ENCODE measurements at places on chromosomes 3 and 15. TPM values are rescaled to one million over a fixed set of nuclear protein-coding genes. Genes with fewer than 3 reads are reported as not detected.

DNA sequence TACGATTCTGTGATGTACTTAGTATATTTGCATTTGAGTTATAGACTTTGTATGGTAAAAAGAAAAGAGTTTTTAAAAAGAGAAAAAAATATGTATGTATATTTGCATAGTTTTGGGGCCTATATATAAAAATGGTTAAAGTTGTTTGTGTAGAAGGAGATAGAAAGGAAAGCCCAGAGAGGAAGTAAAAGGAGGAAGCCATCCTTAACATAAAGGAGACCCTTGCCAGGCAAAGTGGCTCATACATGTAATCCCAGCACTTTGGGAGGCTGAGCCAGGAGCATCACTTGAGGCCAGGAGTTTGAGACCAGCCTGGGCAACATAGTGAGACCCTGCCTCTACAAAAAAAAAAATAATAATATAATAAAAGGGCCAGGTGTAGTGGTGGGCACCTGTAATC is 8.4 kb downstream of the SNAP23 start:
- DNase-seq: no peak

Gene QRICH1
- 33.4 TPM for total RNA-seq

Gene NLGN1
- not detected for total RNA-seq

GRCh38 chr3:171744158-171744741 is 66.0 kb downstream of the PLD1 start:
- DNase-seq: no peak

Gene RASL12
- 0.15 TPM for total RNA-seq

Gene PPCDC
- 5.4 TPM for total RNA-seq

Gene GOLGA6L7
- not detected for total RNA-seq

Gene SPG11
- 40.6 TPM for total RNA-seq

Gene AHSG
- total RNA-seq: 763 TPM

DNA sequence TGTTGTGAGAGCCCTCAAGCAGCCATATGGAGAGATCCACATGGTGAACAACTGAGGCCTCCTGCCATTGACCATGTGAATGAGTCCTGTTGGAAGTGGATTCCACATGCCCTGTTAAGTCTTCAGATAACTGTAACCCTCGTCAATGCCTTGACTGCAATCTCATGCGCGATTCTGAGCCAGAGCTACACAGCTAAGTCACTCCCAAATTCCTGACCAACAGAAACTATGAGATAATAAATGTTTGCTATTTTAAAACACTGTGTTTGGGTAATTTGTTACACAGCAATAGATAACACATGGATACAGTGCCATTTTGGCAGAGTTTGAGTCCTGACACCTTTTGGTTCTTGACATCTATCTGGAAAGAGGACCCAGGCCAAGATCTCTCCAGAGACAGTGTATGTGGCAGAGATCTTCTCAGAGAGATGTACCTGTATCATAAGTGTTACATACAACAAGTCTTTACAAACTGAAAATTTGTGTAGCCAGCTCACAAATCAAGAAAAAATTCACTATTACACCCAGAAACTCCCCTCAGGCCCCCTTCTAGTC is 34.5 kb upstream of the BNC1 start:
- DNase-seq: no peak

DNA sequence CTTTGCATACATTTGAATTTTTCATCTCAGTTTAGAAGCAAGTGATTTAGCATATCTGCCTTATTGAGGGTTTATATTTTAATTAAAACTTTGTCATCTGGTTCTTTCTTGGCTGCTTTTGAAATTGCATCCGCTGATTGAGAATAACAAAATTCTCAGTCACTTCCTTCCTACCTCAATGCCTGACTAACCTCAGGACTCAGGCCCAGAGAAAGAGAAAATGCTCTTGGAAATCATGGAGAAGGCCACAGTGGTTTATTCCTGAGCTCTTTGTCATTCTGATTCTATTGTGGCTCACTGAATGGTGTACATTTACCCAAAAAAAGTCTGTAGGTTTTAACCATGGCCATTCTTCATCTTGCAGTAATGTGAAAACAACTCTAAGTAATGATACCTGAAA is 533.9 kb downstream of the TBL1XR1 start:
- no peak for DNase-seq

DNA sequence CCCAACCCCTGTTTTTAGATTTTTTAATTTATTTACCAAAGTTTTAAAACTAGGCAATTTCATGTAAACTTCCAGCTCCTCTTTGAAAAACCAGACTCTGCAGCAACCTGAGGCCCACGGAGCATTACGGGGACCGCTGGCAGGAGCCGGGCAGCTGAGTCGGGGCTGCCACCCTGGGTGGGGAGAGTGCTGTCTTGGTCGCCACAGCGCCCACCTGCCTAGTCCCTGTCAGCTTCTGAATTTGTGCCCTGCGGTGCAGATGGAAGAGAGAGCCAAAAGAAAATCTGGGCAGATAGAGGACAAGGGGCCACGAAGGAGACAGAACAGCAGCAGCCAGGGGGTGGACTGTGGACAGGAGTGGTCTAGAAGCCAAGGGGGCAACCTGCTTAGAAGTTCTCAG is 34.6 kb downstream of the PXYLP1 start:
- DNase-seq: no peak

Gene SLC24A1
- total RNA-seq: 5.9 TPM

Gene SLC12A1
- total RNA-seq: not detected

Gene ABI3BP
- total RNA-seq: 2.6 TPM

- no peak for DNase-seq
These were observed 18.7 kb upstream of the BCL2A1 start for GRCh38 chr15:79989682-79990081.

GRCh38 chr15:70113304-70113700 is 15.6 kb upstream of the TLE3 start:
- no peak for DNase-seq

Gene GMPPB
- 38.0 TPM for total RNA-seq

Gene GOLGA6L2
- not detected for total RNA-seq

DNA sequence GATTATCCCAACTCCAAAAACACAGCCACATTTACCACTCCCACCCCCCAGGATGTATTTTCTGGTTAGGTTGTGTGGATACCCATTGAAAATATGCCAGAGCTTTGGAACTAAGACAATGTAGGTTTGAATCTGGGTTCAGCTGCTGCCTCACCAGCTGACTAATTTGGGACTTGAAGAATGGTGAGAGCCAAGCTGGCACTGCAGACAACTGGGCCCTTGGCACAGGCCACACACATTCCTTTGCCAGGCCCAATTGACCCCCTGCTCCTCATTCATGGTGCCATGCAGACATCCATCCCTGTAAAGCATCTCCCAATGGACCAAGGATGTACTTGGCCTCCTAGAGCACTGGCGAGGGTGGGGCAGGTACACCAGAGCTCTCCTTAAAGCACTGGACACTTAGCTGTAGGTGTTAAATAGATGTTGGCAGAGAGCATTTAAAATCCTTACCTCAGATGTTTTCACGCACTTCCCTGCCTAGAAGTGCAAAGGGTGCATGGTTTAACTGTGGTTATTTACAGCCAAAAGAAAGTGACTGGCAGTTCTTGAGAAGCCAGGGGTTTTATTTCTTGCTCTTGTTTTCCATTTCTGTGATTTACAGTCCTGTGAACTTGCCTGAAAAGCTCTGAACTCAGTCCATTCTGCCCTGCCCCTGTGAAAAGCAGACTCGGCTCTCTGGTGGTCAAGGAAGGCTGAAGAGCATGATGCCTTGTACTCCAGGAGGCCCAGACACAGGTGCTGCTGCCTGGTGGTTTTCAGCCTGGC is 138.5 kb downstream of the CLSTN2 start:
- DNase-seq: no peak

GRCh38 chr3:157610876-157611535 is 107.8 kb upstream of the VEPH1 start:
- no peak for DNase-seq

Gene CLSTN2
- 1.9 TPM for total RNA-seq

DNA sequence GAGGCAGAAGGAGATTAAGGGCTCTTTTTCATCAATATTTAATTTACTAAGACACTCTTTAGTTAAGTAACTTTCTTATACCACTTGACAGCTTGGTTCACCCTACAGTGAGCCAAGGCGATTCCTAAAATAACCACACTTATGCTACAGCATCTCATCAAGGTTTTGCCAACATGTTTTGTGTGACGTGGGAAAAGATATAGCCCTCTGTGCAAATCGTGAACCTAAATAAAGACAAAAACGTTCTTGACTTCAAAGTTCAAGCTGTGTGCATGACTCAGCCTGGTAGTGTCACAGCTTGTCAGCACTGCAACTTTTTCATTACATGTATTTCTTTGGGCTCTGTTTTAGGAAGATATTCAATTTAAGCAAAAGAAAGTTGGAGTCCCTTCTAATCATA is 297.0 kb upstream of the EPHA3 start:
- no peak for DNase-seq

Gene ANKUB1
- not detected for total RNA-seq

DNA sequence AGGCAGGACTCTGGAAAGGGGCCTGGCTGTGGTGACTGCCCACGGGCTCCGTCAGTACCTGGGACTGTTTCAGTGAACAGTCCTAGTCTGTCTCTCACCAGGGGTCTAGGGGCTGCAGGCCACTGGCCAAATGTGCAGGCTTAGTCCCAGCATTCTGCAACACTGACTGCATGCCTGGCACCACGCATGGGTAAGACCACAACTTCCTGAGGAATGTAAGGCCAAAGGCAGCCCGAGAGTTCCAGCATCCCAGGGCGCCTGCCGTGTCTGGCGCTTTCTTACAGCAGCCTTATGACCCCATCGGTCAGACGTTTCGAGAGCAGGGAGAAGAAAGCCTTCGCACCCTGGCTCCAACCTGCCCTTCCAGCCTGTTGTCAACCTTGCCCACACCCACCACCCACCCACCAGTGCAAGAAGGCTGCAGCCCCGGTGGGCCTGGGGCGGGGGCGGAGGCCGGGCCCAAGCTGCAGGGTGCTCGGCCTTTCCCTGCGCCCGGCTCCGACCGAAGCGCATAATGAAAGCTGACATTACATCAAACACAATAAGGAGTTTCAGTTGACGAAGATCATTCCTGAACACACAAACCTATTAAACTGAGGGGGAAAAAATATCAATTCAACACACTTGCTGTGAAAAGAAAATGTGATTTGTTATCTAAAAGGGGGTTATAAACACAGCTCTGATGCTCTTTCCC is 29.5 kb upstream of the TMEM115 start:
- no peak for DNase-seq

- DNase-seq: no peak
These were observed 36.6 kb downstream of the DMXL2 start for GRCh38 chr15:51585986-51586385.

Gene FETUB
- total RNA-seq: 49.9 TPM

Measured in left lobe of liver (tissue), 2 donors.